ENCODE measurements at places on chromosomes 1 and 21.

GRCh38 chr1:230570724-230571360, 71.4 kb upstream of the COG2 start:
- no peak for DNase-seq

DNA sequence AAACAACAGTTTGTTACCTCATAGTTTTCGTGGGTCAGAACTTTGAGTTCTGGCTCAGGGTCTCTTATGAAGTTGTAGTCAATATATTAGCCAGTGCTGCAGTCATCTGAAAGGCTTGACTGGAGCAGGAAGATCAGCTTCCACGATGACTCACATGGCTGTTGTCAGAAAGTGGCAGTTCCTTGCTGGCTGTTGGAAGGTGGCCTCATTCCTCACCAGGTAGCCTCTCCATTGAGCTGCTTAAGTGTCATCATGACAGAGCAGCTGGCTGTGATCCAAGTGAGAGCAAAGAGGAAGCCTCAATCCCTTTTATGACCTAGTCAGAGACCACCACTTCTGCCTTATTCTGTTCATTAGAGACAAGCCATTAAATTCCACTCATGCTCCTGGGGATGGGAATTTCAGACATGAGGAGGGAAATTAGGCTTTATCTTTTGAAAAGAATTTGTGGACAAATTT, 5.6 kb downstream of the OSBPL9 start:
- DNase-seq, result no peak

- no peak for DNase-seq
Observed at GRCh38 chr1:55192093-55192492, 23.1 kb downstream of the USP24 start.

DNA sequence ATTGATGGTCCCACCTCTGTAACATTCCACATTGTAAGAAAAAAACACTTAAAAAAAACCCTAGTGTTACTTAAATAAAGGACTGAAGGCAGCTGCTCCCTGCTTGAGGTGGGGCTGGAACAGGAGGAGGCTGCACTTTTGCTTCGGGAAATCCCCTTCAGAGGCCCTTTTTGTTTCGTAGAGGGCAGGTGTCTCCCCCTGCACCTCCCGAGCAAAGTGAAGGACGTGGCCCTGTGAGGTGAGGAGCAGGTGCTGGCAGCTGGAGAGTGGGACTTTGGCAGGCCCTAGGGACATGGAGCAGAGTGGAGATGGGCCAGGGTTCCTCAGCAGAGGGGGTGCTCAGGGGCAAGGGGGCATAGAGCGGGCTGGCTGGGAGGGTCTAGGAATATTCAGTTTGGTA, 33.4 kb upstream of the WNT4 start:
- no peak for DNase-seq

DNA sequence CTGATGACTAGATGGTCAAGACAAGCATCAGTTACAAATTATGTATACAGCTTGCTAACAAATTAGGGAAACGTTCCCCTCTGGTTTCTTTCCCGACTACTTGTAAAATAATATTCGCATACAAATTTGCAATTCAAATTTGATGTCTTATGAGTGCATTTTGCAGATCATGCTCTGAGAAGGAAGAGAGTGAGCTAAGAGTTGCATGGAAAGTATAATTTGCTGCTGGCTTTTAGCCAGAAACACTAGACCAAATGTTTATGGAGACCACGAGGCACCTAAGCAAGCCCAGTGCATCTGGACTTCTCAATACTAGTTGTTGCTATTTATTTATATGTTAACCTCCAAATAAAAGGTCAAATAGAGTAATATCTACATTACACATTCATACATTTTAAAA, 216.0 kb downstream of the SMYD3 start:
- DNase-seq, result no peak
